ENCODE measurements at places on chromosomes 1 and 21.

GRCh38 chr21:32380940-32381339, 11.9 kb downstream of the URB1 start:
- no peak for DNase-seq

DNA sequence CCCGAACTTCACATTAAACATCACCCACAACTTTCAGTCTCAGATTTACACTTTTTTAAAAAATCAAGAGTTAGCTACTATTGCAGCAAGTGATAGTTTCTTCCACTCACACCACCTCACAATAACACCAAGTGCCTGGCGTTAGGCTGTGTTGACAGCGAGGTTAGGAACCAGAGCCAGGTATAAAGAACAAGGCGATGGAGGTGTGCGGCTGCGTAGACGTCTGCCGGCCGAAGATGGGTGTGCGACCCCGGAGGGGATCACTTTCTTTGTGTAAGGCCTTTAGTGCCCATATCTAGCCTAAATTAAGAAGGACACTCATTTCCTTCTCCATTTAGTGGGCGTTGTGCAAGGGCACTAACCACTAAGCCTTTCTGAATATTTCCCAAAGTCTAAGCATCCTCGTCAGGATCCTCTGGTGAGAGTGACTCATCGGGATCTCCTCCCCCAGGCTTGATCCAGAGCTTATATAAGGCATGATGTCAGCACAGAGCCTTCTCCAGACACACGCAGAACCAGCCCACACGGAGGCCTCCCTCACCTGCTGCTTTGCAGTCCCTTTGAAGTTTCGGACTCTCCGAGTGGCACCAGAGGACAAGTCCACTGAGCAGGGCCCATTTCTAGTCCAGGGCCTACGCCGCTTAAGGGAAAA, 11.8 kb downstream of the NHLH2 start:
- DNase-seq = no peak

GRCh38 chr1:240656531-240656930, 44.6 kb upstream of the GREM2 start:
- DNase-seq = no peak

DNA sequence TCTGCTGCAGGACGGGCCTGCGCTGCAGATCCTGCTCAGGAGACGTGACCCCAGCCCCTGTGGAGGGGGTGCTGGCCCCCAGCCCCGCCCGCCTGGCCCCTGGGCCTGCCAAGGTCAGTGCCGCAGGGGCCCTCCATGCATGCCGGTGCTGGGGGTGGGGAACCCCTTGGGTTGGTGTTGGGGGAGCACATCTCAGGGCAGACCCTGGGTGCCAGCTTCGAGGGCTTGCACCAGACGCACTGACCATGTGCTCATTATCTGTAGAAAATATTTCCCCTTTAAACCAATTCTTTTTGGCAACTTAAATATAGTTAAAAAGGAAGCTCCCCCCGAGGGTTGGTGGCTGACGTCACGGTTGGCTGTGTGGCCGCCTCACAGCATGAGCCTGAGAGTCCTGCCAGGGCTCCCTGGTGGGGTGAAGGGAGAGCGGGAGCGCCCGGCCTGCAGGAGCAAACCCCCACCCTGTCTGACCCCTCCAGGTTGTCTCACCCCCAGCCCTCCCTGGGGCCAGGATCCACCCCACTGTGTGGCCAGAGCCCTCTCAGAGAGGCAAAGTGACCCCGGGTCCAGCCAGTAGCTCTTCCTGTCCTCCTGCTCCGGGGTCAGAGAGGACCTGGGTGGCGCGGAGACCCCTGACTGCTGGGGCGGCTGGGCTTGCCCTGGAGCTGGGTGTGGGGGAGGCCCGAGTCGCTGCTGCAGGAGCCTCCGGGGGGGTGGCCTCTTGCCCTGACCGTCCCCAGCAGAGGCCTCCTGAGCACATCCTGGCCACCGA, 5.3 kb upstream of the PFKL start:
- DNase-seq = no peak

DNA sequence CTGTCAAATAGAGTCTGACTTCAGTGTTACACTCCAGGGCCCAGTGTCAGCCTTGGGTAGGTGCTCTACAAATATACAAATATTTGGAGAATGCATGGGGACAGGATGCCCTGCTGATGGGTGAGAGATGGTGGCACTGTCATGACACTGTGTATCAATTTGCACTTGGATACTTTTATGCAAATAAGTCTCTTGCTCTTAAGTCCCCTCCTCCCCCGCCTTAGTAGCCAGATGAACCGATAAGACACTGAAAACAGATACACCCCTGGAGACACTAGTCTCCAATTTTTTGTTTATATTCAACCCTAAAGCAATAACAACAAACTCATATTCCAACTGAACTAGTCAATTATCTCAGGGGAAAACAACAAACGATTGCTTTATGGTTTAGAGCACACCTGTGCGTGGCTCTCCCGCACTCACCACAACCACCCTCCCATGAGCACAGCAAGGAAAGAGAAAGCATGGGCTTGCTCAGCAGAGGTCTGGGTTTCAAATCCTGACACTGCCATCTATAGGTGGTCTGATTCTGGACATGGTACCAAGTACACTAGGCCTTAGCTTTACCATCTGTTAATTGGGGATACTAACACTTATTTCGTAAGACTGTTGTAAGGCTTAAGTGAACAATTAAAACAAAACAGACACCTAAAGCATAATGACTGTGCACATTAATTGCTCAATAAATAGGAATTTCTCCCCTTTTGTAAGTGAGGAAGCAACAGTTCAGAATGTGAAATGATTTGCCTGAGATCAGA, 50.3 kb downstream of the HIVEP3 start:
- DNase-seq = no peak

- no peak for DNase-seq
Observed at GRCh38 chr1:37362594-37363385, 111.6 kb upstream of the ZC3H12A start.

DNA sequence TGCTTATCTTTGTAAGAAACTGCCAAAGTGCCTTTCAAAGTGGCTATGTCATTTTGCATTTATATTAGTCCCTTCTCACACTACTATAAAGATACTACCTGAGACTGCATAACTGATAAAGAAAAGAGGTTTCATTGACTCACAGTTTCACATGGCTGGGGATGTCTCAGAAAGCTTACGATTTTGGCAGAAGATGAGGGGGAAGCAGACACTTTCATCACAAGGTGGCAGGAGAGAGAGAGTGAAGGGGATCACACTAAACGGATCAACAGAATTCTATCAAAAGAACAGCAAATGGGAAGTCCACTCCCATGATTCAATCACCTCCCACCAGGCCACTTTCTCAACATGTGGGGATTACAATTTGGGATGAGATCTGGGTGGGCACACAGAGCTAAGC, 1352.0 kb upstream of the B3GALT2 start:
- DNase-seq = no peak

- no peak for DNase-seq
Observed at GRCh38 chr1:83490988-83491387, 507.9 kb downstream of the TTLL7 start.

DNA sequence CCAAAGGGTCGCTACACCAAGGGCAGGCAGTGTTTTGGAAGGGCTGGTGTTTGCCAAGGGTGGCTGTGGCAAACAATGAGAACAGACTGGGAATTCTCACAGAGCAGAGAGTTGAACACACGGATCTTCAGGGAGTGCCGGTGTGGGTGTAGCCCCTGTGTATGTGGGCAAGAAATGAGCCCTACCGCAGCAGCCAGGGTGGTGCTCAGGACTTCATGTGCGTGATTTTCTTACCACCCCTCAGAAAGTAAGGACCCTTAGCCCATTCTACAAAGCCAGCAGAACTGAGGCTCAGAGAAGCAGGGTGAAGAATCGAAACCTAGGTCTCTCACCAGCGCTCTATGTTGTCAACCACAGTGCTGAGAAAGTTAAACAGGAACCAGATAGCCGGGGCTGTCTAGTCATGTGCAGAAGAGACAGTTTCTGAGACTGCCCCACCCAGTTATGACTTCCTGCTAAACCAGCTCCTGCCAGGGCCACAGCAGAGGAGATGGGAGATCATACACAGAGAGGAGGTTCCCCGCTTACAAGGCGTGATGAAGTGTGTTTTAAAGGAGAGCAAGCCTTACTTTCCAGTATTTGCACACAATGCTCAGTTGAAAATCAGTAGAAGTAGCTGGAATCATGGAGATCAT, 21.9 kb upstream of the MORC3 start:
- peak; percentile 2 for DNase-seq

GRCh38 chr1:61186753-61187152, 104.4 kb downstream of the NFIA start:
- no peak for DNase-seq

- no peak for DNase-seq
Observed at GRCh38 chr1:232571523-232571922, 58.4 kb downstream of the SIPA1L2 start.

DNA sequence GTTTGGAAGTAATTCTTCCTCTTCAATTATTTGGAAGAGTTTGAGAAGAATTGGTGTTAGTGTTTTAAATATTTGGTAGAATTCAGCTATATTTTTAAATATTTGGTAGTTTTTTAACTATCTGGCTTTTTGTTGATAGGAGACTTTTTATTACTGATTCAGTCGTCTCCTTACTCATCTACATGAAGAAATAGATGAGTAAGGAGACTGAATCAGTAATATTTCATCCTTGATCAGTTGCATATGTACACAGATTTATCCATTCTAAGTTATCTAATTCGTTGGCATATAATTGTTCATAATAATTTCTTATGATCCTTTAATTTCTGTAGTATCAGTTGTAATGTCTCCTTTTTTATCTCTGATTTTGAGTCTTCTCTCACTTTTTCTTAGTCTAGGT, 224.1 kb downstream of the GPR52 start:
- DNase-seq = no peak

DNA sequence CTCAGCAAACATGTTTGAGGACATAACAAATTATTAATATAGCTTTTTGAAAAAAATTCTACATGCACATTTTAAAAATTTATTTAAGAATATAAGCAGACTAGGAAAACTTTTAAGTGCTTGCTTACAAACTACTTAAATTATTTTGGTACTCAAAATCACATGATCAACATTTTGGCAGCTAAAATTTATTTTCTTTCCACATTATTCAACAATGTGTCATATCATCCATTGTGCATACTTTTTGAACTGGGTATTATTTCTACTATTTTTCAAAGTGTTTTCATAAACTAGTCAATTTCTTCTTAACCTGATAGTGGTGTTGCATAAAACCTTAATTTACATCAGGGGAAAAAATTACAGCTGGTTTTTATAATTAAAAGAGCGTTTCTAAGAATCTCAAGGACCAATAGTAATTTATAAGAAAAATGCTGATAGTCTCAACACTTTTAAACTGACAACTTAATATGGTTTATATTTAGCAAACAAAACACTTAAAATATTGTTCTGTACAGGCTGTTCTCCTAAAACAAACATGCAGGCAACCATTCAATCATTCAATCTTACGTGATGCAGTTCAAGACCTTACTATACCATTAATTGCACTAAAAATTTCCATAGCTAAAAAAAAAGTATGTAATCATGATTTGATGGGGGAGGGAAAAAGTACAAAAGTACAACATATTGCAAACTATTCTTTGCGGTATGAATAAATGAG, 105.0 kb downstream of the GPATCH2 start:
- DNase-seq = no peak

DNA sequence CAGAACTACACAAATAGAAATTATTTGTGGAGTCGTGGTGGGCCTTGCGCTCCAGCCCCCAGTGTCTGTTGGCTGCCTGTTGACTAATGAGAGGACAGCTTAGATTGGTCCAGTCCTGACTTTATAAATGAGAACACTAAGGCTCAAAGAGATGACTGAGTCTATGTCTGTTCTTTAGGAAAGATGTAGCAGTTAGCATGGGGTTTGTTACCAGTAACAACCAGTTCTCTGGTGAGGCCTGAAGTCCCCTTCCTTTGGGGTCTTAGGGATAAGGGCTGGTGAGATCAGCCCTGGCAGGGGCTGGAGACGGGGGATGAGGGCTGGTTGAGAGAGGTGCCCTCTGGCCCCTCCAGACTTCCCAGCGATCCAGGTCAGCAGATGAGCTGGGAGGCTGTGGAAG, 9.1 kb downstream of the TOR3A start:
- no peak for DNase-seq

- no peak for DNase-seq
Observed at GRCh38 chr1:236112332-236112627, 30.1 kb upstream of the GPR137B start.

GRCh38 chr1:42930178-42931107, 28.2 kb downstream of the SLC2A1 start:
- no peak for DNase-seq

- no peak for DNase-seq
Observed at GRCh38 chr1:59248758-59249157, 48.1 kb upstream of the FGGY start.

GRCh38 chr1:65153635-65154034, 5.6 kb downstream of the AK4 start:
- no peak for DNase-seq

DNA sequence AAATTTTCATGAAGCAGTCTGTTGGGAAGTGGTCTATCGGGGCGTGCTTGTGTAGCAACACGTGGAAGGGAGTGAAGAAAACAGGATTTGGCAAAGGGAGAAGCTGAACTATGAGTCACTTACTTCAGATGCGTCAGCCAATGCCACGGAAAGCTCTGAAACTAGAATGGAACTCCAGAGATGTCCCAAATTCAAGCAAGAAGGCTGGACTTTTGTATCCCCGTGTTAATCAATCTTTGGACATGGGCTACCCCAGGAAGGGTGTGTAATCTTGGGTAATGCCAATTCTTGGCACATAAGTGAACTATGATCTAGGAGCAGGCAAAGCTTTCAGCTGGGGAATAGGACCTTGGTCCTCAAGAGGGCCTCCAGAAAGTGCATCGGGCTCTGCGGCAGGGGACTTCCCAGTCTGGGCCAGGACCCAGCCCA, 102.6 kb downstream of the ADSS2 start:
- no peak for DNase-seq

GRCh38 chr1:181737056-181737455, 253.7 kb downstream of the CACNA1E start:
- no peak for DNase-seq

DNA sequence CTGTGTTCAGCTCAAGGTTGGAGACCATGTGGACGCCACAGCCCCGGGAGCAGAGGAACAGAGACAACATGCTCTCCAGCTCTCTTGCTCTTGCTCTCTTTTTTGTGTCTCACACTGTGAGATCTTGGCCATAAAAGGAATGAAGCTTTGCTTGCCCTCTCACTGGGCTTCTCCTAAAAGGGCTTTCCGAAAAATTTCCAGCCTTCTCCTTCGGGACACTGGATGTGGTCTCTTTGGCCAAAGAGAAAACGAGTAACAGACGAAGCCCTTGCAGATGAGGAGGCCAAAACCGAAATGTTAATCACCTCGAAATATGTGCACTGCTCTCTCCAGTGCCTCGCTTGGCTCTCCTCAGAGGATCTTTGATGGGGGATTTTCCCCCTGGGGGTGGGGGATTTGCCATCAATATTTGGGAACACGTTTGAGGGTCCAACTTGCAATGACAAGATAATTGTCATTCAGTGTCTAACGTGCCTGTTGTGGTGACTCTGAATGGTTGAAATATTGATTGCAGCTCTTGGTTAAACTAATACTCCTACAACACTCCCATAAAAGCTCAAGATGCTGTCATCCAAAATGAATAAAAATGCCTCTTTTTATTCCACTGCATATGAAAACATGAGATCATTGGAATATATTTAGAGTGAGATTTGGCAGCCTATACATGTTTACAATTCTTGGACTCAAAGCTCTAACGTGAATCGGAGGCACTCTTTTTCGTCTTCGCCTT, 68.6 kb upstream of the ANGPTL1 start:
- no peak for DNase-seq

All from C1 segment of cervical spinal cord (tissue), 14 donors.